COR-L47 (cell line): ENCODE measurements at places on chromosomes 1 and 21.

DNA sequence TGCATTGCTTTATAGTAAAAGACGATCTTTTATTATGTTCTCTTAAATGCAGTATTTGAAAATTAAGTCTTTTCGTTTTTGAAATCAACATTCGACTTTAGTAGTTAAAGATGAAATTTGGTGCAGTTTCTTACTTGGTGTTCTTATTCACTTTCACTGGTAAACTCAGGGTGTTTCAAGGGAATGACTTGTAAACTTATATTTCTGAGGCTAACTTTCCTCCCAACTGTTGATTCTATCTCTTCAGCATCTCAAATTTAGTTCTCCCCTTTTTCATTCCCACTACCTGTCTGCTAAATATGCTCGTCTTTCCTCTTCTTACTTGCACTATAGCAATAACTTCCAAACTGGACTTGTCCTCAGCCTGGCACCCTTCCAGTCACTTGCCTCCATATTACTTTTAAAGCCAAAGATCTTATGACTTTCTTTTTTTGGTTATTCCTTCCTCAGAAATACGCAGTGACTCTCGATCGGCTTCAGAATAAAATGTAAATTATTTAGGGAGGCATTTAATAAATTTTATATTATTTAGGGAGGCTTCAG is 988 bp downstream of the SLC35A3 start:
- no peak for DNase-seq

GRCh38 chr1:98813738-98814309 is 152.3 kb downstream of the SNX7 start:
- no peak for DNase-seq

- DNase-seq: no peak
Measured at GRCh38 chr1:109470245-109470644, 3.9 kb downstream of the SYPL2 start.

- DNase-seq: no peak
Measured at GRCh38 chr1:50796272-50796671, 163.8 kb downstream of the FAF1 start.

DNA sequence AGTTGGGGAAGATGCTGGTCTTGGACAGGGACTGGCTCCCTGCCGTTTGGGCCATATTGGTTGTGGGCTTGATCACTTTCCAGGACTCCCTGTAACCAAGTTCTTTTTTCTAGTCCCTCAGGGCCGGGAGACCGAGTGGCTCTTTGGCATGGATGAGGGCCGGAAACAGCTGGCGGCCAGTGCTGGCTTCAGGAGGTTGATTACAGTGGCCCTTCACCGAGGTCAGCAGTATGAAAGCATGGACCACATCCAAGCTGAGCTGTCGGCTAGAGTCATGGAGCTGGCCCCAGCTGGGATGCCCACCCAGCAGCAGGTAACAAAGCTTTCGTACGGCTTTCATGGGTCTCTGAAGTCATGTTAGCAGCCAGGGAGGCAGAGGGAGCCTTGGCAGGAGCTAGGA is 4.3 kb downstream of the METTL13 start:
- DNase-seq: no peak

DNA sequence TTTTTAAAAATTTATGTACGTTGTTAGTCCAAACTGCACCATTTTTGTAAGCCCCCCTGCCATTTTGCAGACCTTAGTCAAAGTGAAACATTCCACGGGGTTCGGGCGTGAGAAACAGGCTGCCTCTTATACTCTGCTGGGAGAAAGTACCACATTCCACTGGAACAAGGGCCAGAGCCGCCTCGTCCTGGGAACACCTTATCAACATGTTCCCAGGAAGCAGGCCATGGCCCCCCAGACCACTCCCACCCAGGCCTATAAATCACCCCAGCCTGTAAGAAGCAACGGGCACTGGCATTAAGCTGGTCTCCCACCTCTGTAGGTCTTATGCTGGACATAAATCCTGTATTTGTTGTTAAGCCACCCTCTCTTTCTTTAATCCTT is 854 bp upstream of the ZRANB2 start:
- no peak for DNase-seq

- DNase-seq: no peak
Measured at GRCh38 chr1:8989821-8990220, 36.4 kb downstream of the SLC2A7 start.

DNA sequence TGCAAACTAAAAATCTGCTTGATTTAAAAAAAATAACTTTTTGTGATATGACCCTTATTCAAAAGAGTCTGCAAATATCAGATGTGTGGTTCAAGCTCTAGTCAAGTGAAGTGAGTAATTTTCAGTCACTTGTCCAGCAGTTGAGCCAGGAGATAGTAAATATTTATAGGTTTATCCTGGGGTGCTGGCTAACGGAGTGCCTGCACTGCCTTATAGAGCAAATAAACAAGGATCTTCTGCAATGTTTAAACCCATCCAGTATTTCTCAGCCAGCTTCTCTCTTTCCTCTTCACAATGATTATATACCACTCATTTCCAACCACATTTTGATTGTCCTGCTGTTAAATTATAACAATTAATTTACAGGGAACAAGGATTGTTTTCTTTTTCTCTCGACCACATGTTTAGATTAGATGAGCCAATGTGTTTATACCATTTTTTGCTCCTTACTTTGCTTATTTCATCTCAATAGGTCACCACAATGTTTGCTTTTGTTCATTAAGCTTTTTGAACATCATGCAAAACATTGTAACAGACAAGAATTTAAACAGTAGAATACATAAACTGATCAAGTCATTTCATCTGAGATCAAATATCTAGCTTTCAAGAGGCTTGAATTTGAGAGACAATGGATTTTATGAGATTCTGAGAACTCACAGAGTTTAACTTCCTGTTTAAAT is 60.3 kb upstream of the GREM2 start:
- no peak for DNase-seq

- no peak for DNase-seq
Measured at GRCh38 chr1:157312082-157312812, 174.1 kb upstream of the ETV3 start.

GRCh38 chr1:177558372-177558771 is 387.6 kb downstream of the BRINP2 start:
- DNase-seq: no peak

- DNase-seq: peak; percentile 10
Measured at GRCh38 chr1:31704271-31705079, 658 bp upstream of the COL16A1 start.

- DNase-seq: no peak
Measured at GRCh38 chr1:188444526-188444925, 1615.8 kb downstream of the PLA2G4A start.

DNA sequence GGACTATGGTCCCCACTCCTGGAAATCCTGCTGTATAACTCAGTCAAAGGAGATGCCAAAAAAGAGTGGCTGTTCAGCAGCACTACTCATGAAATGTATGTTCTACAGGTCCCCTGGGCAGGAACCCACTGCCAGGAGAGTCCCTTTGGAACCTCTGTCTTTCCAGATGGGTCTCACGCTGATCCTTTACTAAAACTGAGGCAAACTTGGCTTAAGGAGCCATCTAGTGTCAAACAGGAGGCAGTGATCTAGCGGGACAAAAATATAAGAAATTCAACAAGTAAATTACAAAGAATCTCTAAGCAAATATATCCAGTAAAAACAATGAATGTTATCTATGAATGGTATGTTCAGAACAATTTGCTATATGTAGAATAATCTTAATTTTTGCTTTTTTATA is 80.5 kb upstream of the PRMT6 start:
- DNase-seq: no peak

DNA sequence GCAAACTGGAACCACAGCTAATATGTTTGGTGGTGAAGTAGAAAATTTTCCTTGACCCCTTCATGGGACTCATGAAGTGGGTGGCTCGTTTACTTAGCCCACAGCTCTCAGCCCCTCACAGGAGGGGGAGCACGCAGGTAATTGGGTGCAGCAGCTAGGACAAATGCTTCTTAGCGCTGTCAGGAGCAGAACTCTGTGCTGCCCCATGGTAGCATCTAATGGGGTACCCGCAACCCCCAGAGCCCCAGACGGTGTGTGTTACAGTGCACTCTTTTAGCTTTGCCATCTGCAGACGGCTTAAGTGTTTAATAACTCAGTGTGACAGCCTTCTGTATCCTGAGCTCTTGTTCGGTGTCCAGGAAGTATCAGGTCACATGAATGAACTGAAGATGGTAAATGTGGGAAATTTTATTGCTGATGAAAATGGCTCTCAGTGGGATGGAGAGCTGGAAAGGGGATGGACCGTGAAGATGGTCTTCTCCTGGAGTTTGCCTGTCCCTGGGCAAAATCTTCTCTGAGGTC is 189.6 kb upstream of the ZRANB2 start:
- no peak for DNase-seq

- DNase-seq: no peak
Measured at GRCh38 chr1:238764779-238765178, 621.6 kb upstream of the CHRM3 start.

DNA sequence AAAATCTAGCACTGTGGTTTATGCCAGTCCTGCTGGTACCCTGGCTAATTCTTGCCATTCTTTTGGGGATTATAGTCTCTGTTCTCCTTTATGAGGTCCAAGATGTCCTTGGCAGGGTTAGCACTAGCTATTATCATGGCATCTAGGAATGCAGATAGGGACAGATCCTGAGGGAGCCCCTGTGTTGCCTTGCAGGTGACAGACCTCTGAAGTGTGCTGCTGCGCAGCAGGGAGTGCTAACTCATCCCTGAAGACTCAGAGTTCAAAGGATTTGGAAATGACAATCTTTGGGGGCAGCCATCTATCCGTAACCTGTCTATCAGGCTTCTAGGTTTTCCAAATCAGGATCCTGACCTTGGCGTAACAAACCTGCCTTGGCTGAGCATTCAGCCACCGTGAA is 16.3 kb downstream of the ZFYVE9 start:
- DNase-seq: no peak

DNA sequence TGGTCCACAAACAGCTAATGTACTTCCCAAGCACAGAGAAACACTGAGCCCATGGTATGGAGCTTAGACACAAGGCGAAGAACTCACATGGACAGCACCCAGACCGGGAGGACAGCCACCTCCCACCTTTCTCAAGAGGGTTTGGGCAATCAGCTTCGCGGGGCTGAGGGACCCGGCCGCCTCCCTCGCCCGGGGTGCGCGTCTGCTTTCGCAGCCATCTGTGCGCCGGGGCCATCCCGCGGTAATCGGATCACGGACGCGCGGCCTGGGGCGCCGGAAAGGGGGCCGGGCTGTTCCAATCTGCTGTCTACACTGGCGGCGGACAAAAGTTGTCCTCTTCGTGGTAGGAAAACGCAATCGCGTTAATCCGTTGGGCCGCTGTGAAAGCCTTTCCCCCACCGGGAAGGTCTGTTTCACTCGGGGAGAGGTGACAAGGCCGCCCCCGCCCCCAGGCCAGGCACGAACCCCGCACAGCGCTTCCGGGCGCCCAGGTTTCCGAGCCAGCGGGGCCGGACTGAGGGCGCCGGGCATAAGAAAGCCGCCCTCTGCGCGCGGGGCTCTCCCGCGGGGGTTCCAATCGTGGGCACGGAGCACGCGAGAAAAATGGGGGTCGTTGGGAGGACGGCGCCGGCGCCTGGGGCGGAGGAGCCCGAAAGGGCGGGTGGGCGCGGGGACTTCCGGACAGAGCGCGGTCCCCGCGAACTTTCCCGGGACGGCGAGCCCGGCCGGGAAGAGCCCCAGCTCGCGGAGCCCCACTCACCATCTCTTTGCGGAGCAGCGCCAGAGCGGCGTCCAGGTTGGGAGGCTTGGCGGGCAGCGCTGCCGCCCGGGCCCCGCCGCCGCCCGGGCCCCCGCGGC is 664 bp downstream of the FAM89A start:
- no peak for DNase-seq

DNA sequence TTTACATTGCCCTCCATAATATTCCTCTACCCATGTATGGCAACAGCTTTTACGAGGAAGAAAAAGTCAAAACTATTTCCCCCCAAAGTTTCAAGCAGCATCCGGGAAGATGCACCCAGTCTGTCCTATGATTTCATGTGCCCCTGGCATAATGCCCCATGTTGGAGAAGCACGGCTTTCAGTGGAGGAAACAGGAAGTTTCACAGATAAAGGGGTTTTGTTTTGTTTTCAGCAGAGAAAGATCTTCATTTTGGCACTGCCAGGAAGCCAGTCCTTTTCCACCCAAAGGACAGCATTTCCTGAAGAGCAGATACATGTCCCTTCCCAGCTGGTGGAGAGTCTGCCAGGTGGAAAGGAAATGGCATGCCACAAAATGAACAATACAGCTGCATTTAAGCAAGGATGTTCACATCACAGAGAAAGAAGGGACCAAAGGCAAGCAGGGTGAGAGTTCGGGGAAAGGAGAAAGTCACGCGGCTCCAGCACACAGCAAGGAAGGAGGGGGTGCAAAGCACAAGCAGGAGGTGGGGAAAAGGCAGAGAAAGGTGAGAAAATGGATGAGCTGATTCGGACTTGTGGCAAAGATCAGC is 95.3 kb upstream of the HIVEP3 start:
- DNase-seq: no peak

- no peak for DNase-seq
Measured at GRCh38 chr1:65267683-65268082, 41.7 kb upstream of the DNAJC6 start.

- no peak for DNase-seq
Measured at GRCh38 chr1:245441689-245442088, 286.9 kb downstream of the KIF26B start.

DNA sequence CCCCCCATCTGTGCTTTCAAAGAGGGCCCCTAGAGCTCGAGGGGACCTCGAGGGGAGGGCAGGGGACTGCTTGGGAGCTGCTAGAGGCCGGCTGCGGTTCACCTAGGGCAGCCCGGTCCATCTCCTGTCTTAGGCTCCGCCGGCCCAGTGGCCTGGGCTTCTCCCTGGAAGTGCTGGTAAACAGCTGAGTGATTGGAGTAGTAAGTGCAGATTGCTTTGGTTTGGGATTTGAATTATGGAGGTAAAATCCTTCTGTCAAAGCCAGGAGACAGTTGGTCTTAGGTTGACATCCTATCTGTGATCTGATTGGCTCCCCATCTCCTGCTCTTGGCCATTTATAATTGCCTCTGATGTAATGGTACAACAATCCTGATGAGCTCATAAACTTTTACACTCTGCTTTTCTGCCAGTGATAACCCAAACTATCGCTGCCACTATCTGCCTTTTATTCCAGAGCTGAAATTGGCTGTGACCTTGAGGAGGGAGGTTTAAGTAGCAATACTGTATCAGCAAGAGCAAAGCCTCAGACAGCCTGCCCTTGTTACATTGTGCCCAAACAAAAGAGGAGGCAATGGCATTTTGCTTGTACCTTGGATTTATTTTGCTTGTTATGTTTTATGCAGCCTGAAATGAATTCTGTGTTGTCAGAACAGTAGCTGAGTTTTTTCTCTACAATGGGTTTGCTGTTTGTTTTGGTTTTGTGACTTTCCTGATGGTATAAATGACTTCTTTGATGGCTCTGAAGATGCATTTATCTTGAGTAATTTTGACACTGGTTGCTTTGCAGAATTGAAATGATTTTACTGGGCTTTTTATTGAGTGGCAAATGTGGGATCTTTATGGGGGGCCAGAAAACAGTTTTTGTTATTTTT is 2.4 kb downstream of the ARID1A start:
- peak; percentile 75 for DNase-seq
